Natural killer cell treated with Interleukin-12 subunit alpha and Interleukin-12 subunit beta and Interleukin-15 and Interleukin-18, amount 100 ng/mL, for 72 hours (primary cell): ENCODE measurements at places on chromosomes 7 and 10. TPM values are rescaled to one million over a fixed set of nuclear protein-coding genes. Genes with fewer than 3 reads are reported as not detected.
A peak's percentile ranks its signal among the peaks of the same experiment; 100 is the strongest.

DNA sequence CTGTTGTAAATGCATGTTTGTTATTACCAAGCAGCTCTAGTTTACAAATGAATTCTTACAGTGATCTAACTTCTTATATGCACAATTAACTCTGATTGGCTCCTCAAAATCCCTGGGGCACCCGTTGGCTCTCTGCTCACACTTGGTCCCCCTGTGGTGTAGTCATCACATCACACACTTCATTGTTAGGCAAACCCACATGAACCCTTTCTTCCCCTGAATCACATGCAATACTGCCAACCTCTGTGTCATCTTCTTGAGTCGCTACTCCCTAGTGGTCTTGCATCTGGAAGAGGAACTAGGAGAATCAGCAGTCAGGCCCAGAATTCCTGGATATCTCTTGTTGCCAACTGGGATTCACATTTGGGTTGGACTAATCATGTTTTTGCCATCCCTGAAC lies 73.1 kb downstream of the CD36 start:
- H3K27me3 ChIP-seq: no peaks in the 10 kb centered on the region
- H3K4me1 ChIP-seq: no peaks in the 10 kb centered on the region
- no peaks in the 10 kb centered on the region for H3K36me3 ChIP-seq
- no peak for DNase-seq
- H3K27ac ChIP-seq: no peak overlapping the region
- H3K4me3 ChIP-seq: no peak overlapping the region

The FGFBP3 gene
- total RNA-seq: 1.5 TPM

DNA sequence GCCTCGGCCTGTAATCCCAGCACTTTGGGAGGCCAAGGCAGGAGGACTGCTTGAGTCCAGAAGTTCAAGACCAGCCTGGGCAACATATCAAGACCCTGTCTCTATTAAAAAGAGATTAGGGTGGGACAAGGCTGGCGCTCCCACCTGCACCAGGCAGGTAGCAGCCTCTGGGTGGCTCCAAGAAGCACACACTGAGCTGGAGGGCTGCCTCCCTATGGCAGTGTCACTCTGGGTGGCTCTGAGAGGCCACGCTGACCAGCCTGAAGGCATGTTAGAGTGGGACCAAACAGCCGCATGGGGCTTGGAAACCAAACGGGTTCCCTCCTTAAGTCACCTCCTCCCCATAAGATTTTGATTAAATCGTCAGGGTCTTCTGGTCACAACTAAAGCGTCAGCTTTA lies 19.8 kb upstream of the COL26A1 start:
- H3K4me3 ChIP-seq: no peak overlapping the region
- no peak for DNase-seq
- H3K27ac ChIP-seq: no peak overlapping the region

DNA sequence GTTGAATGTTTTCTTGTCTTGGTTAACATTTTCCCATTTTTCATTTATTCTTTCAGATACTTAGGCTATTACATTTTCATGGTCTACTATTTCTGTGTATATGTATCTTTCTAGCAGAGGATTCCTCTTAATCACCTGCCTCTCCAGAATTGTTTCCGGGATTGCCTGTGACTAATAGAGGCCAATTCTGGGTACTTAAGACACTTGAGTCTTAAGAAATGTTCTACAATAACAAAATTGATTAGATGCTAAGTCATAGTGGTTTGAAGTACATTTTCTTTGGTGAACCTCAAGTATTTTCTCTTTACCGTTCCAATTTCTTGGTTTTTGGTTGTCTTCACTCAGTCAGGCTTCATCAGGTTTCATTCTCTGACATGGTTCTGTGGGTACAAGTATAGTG lies 26.4 kb downstream of the BBS9 start:
- no peak overlapping the region for H3K27ac ChIP-seq
- no peaks in the 10 kb centered on the region for H3K27me3 ChIP-seq
- H3K4me3 ChIP-seq: no peak overlapping the region

The CALHM1 gene
- not detected for total RNA-seq

DNA sequence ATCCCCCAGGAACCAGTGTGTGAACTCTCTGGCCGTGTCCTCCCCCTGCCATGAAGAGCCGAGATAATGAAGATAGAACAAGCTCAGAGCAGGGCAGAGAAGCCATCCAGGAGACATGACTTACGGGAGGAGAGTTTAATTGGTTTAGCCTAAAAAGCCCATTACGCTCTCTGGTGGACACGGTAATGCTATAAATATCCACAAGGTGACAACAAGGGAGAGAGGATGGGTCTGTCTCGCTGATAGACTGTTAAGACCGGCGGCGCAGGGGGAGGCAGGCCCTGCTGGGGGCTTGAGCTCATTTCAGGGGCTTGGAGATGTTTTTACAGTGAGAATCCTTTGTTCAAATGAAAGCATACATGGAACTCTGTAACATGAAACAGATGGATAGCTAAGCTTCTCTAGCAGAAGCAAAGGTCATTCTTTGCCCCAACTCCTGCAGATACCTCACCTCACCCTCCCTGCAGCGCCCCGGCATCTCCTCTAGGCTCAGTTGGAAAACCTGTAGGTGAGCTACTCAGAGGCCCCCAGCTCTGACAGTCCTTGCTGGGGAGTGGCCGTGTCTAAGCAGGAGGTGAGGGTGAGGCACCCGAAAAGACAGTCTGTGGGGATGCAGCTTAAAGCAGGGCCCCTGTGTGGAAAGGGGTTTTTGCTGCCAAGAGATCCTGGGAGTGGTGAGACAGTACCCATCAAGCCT lies 40.8 kb upstream of the LOXL4 start:
- peaks cover 7% of the 10 kb centered on the region for H3K27me3 ChIP-seq
- H3K4me1 ChIP-seq: peaks cover 7% of the 10 kb centered on the region
- no peak overlapping the region for H3K4me3 ChIP-seq
- no peaks in the 10 kb centered on the region for H3K36me3 ChIP-seq
- no peak overlapping the region for H3K27ac ChIP-seq
- no peak for DNase-seq

The FAM221A gene
- 6.4 TPM for total RNA-seq

DNA sequence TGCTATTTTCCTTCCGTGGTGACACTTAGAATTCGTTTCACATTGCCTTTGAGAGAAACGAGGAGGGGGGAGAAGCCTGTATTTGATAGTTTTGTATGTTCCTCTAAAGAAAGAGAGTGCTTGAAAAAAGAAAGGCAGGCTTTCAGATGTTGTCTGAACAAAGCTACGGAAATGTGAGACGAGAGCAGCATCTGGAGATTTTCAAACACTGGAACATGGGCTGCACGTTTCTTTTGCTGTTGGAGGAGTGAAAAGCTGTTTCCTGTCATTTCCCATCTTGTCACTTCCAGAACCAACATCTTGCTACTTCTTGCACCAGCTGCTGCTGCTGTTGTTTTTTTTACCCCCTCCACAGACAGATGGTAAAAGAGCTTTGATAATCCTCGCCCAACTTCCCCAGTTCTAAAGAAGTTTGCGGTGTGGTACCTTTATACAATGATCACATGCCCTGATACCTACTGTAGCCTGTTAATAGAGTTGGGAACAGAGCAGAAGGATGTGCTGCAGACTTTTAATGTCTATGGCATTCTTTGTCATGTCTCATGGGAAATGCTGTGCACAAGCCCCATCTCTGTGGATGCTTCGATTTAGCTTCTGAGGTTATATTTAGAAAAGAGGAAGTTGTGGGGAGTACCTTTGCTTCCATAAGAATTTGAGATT lies 408.1 kb downstream of the AUTS2 start:
- peaks cover 3% of the 10 kb centered on the region for H3K27me3 ChIP-seq
- H3K4me1 ChIP-seq: peaks cover 8% of the 10 kb centered on the region
- no peak overlapping the region for H3K4me3 ChIP-seq
- DNase-seq: no peak

- H3K4me3 ChIP-seq: peak overlapping the region; percentile 63
- H3K27me3 ChIP-seq: no peaks in the 10 kb centered on the region
- DNase-seq: no peak
- peaks cover 5% of the 10 kb centered on the region for H3K36me3 ChIP-seq
- H3K4me1 ChIP-seq: peaks cover 64% of the 10 kb centered on the region
These were observed 143.2 kb downstream of the JAZF1 start for GRCh38 chr7:28037220-28038010.

- no peak overlapping the region for H3K4me3 ChIP-seq
- peaks cover 41% of the 10 kb centered on the region for H3K36me3 ChIP-seq
- peak overlapping the region; percentile 32 for H3K27ac ChIP-seq
- H3K4me1 ChIP-seq: peaks cover 11% of the 10 kb centered on the region
- no peaks in the 10 kb centered on the region for H3K27me3 ChIP-seq
- DNase-seq: no peak
These were observed 24.5 kb downstream of the CRCP start for GRCh38 chr7:66138994-66139752.

GRCh38 chr10:120824881-120825309 lies 26.3 kb upstream of the WDR11 start:
- no peaks in the 10 kb centered on the region for H3K4me1 ChIP-seq
- DNase-seq: no peak
- peaks cover 6% of the 10 kb centered on the region for H3K27me3 ChIP-seq
- H3K36me3 ChIP-seq: no peaks in the 10 kb centered on the region
- H3K4me3 ChIP-seq: no peak overlapping the region

The CALCR gene
- not detected for total RNA-seq

The OLAH gene
- 0.89 TPM for total RNA-seq

GRCh38 chr10:89165923-89166322 lies 41.2 kb downstream of the CH25H start:
- H3K36me3 ChIP-seq: no peaks in the 10 kb centered on the region
- no peak for DNase-seq
- peaks cover 17% of the 10 kb centered on the region for H3K4me1 ChIP-seq
- H3K27ac ChIP-seq: no peak overlapping the region
- H3K4me3 ChIP-seq: no peak overlapping the region
- H3K27me3 ChIP-seq: peaks cover 20% of the 10 kb centered on the region

- DNase-seq: no peak
- H3K27ac ChIP-seq: peak overlapping the region; percentile 41
- no peaks in the 10 kb centered on the region for H3K27me3 ChIP-seq
- H3K36me3 ChIP-seq: peaks cover 13% of the 10 kb centered on the region
- H3K4me1 ChIP-seq: peaks cover 15% of the 10 kb centered on the region
These were observed 1.3 kb downstream of the RFC2 start for GRCh38 chr7:74252893-74253292.

DNA sequence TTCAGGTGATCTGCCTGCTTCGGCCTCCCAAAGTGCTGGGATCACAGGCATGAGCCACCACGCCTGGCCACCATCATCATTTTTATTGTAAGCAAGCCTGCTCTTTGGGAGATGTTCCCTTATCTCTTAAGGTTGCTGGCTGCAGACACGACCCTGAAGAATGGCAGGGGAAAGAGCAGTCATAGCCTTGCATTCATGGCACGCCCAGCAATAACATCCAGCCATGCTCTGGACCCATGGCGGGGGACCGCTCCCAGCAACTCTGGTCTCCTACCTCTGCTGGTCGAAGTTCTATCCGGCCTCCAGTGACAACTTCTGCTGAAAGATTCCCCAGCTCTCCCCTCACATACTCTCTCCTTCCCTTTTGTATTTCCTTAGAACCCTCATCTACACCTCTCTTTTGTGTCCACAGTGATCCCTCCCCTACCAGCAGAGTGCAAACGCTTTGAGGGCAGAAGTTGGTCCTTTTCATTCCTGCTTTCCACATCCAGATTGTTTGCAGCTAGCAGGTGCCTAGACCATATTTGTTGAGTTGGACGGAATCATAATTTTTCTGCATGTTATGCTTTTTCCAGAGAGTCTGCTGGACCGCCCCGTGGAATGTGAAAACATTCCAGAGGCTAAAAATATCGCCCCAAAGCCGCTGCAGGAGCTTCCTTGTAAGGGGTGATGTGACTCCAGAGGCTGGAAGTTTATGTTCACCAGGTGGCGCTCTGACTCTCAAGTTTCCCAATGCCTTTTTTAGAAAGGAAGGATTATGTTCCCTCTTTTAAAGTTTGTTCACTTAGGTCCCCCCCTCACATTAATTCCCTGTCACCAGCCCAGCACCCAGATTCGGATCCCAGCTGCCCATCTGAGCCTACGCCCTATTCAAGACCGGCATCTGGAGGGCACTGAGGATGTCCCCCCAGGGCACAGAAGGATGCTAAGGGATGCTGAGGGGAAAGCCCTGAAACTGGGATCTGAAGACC lies 4.3 kb upstream of the MARVELD1 start:
- no peak overlapping the region for H3K27ac ChIP-seq
- H3K27me3 ChIP-seq: peaks cover 27% of the 10 kb centered on the region
- peaks cover 12% of the 10 kb centered on the region for H3K4me1 ChIP-seq
- peak; percentile 67 for DNase-seq
- no peaks in the 10 kb centered on the region for H3K36me3 ChIP-seq

GRCh38 chr10:14433147-14433546 lies 102.4 kb upstream of the FRMD4A start:
- peaks cover 18% of the 10 kb centered on the region for H3K27me3 ChIP-seq
- H3K36me3 ChIP-seq: no peaks in the 10 kb centered on the region
- no peak for DNase-seq
- H3K4me3 ChIP-seq: no peak overlapping the region

- H3K4me3 ChIP-seq: no peak overlapping the region
- H3K27me3 ChIP-seq: no peaks in the 10 kb centered on the region
- peak overlapping the region; percentile 73 for H3K27ac ChIP-seq
- DNase-seq: no peak
- H3K4me1 ChIP-seq: peaks cover 69% of the 10 kb centered on the region
These were observed 8.1 kb downstream of the CCDC6 start for GRCh38 chr10:59898125-59898835.

GRCh38 chr10:44779511-44779910 lies 131.6 kb upstream of the TMEM72 start:
- H3K27me3 ChIP-seq: peaks cover 45% of the 10 kb centered on the region
- H3K36me3 ChIP-seq: no peaks in the 10 kb centered on the region
- no peak overlapping the region for H3K27ac ChIP-seq
- DNase-seq: no peak
- no peaks in the 10 kb centered on the region for H3K4me1 ChIP-seq
- H3K4me3 ChIP-seq: no peak overlapping the region

- H3K4me3 ChIP-seq: no peak overlapping the region
- no peaks in the 10 kb centered on the region for H3K27me3 ChIP-seq
- H3K36me3 ChIP-seq: peaks cover 40% of the 10 kb centered on the region
- H3K27ac ChIP-seq: no peak overlapping the region
- DNase-seq: peak; percentile 41
- peaks cover 10% of the 10 kb centered on the region for H3K4me1 ChIP-seq
These were observed 18.5 kb downstream of the EIF3B start for GRCh38 chr7:2373124-2373556.

GRCh38 chr10:70617798-70618568 lies 15.4 kb upstream of the PRF1 start:
- no peaks in the 10 kb centered on the region for H3K27me3 ChIP-seq
- H3K4me3 ChIP-seq: peak overlapping the region; percentile 78
- peaks cover 72% of the 10 kb centered on the region for H3K4me1 ChIP-seq
- peaks cover 6% of the 10 kb centered on the region for H3K36me3 ChIP-seq
- DNase-seq: peak; percentile 80
- peak overlapping the region; percentile 91 for H3K27ac ChIP-seq

The SMKR1 gene
- 2.1 TPM for total RNA-seq

- no peak for DNase-seq
- H3K4me3 ChIP-seq: no peak overlapping the region
- H3K36me3 ChIP-seq: no peaks in the 10 kb centered on the region
- H3K4me1 ChIP-seq: peaks cover 38% of the 10 kb centered on the region
These were observed 30.7 kb downstream of the ST8SIA6 start for GRCh38 chr10:17423632-17424186.

The FGL2 gene
- total RNA-seq: 1.0 TPM

DNA sequence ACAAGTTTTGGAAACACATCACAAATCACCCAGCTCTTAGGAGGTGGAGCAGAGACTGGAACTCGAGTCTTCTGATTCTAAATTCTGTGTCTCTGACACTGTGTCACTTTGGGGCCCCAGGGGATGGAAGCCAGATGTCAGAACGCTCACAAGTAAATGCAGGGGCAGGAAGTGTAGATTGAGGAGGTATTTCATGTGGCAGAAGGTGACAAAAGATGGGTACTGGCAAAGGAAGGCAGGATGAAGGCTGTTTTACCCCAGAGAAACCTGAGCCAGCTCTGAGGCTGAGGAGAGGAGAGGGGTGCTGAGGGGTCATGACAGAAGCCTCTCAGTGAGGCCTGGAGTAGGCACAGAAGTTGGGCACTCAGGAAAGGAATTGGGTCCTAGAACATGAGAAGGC lies 6.0 kb upstream of the PURB start:
- H3K36me3 ChIP-seq: no peaks in the 10 kb centered on the region
- peaks cover 46% of the 10 kb centered on the region for H3K4me1 ChIP-seq
- H3K27me3 ChIP-seq: no peaks in the 10 kb centered on the region
- peak overlapping the region; percentile 78 for H3K4me3 ChIP-seq
